ENCODE measurements at places on chromosomes 5 and 9.

- DNase-seq = peak; percentile 30
Measured at GRCh38 chr9:123322273-123323195, 33.5 kb upstream of the CRB2 start.

- DNase-seq = no peak
Measured at GRCh38 chr5:56496581-56497063, 263.5 kb upstream of the ANKRD55 start.

DNA sequence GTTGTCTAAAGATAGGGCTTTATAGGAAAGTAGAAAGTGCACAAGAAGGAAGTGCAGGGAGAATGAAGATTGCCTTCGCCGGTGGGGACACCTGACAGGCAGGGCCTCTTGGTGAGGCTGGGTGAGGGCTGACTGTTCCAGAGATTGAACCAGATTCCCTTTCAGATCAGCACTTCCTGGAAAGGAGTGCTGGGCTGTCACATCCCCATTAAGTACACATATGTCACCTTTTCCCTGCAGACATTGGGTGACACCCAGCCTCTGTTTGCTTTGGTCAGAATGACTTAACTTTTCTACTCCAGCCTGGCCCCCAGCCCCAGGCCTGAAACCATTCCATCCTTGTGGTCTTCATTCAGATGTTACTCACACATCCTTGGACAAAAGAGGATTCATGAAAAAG lies 7.4 kb upstream of the SHROOM1 start:
- no peak for DNase-seq

DNA sequence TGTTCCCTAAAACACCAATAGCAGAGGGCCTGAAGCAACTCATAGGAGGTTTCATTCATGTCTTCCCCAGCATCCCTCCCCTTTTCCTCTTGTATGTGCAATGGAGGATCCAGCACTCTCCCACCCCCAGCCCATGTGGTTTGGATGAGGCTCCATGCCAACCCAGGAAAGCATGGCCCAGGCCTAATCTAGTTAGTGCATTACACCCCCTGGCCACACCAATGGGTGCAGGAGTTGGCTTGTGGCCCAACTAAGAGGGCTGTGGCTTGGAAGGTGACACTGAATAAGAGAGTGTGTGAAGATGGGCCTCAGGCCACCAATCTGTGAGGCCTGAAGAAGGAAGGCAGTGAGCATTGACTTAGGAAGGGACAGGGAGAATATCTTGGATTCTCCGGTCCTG lies 70.8 kb upstream of the SMIM23 start:
- no peak for DNase-seq

DNA sequence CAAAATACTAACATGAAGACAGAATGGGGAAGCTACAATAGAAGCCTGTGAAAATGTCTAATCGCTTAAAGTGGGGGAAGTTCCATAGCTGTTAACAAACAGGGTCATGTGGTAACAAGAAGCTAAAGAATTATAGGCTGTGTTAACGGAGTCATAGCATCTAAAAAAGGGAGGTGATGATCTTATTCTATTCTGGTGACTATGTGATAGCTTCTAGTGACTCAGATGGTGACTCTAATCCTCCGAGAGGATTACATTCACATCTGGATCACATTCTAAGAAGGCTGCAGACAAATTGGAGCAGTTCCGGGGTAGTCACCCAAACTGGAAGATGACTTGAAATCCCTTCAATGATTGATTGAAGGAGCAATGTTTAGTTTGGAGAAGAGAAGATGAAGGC lies 142.1 kb downstream of the LIFR start:
- no peak for DNase-seq

DNA sequence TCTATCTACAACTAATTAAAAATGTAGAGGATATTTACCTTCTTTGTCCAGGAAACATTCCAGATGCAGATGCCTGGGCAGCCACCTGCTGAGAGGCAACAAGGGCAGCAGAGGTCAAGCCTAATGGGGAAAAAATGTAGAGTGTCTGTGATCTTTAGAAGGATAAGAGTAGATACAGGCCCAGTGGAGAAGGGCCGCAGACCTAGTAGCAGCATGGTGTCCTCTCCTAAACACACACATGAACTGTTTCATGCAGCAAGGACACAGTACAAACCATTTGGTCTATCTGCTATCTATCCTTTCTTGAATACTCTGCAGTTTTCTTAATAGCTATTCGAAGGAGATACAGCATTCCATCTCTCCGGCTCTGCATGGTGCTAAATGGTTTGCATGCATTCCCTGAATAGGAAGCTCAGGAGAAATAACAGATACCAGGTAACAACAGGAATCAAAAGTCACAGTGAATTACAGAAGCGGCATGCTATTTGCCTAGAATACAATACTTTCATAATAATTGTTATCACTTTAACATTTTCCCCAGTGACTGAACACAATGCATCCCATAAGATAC lies 107.3 kb downstream of the ZNF608 start:
- no peak for DNase-seq

DNA sequence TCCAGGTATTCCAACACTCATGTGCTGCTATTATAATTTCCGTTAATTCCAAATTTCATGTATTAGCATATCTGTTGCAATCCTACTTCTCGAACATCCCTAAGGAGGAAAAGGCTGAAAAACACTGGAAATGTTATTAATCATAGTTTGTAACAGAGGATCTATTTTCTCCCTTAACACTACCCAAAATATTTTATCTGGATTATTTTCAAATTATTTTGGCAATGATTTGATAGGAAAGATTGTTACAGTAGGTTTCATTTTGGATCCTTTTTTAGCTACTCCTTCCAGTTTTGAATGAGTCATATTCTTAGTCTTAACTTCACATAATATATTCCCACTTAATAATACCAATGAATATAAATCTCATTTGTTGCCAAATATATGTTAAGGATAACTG lies 13.9 kb upstream of the NAA35 start:
- DNase-seq = no peak
